NCI-H446 (cell line): ENCODE measurements at places on chromosomes 2 and 18.
A peak's percentile ranks its signal among the peaks of the same experiment; 100 is the strongest.

DNA sequence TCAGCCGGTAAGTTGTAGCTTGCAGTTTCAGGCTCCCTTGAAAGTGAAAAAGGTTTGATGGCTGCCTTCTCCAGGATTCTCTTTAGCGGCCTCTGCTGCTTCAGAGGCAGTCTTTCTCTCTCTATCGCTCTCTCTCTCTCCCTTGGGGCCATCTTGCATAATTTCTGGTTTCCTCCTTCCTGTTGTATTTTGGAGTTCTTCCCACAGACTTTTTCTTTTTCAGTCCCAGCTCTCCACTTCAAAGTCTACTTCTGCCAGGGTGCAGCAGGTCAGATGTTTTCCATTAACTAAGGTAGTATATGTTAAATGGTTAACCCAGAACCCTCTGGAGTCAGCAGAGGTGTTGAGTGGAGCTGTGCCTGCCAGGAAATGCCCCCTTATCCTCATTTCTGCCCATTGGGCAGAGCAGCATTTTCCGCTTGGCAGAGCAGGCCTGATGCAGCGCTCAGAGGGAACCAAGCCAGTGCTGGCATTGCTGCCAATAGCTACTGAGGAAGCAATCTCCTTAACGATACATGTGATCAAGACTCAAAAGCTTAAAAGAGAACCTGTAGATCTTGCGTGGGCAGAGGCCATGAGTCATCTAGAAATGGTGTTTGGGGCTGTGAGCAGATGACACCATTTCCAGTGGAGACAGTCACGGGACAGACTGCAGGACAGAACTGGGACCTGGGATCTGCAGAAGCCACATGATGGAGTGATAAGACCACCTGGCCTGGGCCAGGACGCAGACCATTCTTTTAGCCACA lies 20.8 kb downstream of the DBI start:
- peak; percentile 74 for DNase-seq

GRCh38 chr2:124269348-124269747 lies 244.3 kb downstream of the CNTNAP5 start:
- DNase-seq, result no peak

GRCh38 chr18:3062798-3063680 lies 50.1 kb upstream of the LPIN2 start:
- peak; percentile 16 for DNase-seq

GRCh38 chr2:72864500-72864899 lies 22.7 kb upstream of the SPR start:
- no peak for DNase-seq

DNA sequence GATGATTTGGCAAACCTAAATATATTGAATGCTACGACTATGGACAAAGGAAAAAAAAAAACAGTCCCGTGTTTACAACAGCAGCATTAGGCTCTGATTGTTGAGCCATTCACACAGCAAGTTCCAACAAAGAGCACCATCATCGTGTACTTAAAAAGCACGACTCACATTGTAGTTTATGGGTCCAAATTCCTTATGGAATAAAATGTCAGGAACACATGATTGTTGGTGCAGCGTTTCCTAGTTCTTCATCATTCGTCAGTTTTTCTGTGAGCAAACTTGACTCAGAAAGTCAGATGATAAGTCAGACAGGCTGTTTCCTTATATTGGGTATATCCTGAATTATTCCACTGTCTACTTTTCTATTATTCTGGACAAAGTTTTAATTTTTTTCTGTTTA lies 10.0 kb upstream of the KIDINS220 start:
- DNase-seq, result no peak

DNA sequence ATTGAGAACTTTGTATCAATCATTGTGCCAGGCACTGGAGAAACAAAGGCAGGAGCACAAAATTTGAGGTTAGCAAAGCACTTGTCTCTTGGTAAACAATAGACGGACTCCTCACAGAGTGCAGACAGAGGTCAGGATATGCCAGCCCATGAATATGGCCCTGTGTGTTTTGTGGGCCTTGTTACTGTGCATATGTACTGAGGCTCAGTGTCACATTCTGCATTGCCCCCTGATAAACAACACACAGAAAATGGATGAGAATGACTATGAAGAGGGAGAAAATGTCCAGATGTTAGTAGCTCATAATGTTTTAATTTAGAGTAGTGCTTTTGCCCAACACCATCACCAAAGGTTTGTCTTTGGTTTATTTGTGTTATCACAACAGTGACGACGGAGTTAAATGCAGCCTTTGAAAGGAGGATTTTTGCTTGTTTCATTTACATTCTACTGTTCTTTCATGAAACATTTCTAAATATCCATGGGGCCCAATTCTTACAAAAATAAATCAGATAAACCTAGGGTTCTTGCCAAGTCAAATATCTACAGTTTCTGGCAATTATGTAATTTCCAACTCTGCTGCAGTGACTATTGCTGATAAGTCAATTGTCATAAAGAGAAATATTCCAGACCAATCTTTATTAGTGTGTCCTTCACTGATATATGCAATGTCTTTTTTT lies 14.6 kb upstream of the NT5C1B start:
- no peak for DNase-seq

DNA sequence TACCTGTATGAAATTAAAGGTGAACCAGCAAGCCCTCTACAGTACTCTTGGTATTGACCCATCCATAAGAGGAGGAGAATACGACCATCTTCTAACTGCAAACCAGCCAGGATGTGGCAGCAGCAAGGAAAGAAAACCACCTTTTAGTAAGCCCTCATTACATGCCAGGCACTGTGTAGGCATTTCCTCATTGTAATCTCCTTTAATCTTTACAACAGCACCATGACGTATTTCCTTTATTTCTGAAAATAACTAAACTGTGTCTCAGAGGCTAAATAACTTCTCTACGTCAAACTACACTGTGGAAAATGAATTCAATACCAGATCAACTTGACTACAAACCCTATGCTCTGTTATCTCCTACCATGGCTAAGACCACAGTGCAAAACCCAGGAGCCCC lies 18.2 kb downstream of the WDR35 start:
- no peak for DNase-seq

DNA sequence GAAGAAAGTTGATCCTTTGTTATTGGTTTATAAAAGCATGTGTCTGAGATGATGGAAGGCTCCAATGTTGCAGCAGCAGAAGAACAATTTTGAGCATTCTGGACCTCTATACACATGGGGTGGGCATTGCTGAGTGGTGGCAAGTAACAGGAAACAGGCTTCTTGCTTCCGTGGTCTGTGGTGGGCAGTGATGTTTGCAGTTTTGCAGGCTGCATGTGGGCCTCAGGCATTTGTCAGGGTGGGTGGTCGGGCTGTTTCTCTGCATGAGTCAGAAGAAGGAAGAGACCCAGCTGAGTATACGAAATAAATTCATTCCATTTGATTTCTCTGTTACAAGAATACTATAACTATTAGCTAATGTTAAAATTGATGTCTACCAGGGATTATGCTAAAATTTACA lies 239.5 kb upstream of the COL3A1 start:
- no peak for DNase-seq

GRCh38 chr2:99572373-99573164 lies 82.8 kb upstream of the REV1 start:
- no peak for DNase-seq

DNA sequence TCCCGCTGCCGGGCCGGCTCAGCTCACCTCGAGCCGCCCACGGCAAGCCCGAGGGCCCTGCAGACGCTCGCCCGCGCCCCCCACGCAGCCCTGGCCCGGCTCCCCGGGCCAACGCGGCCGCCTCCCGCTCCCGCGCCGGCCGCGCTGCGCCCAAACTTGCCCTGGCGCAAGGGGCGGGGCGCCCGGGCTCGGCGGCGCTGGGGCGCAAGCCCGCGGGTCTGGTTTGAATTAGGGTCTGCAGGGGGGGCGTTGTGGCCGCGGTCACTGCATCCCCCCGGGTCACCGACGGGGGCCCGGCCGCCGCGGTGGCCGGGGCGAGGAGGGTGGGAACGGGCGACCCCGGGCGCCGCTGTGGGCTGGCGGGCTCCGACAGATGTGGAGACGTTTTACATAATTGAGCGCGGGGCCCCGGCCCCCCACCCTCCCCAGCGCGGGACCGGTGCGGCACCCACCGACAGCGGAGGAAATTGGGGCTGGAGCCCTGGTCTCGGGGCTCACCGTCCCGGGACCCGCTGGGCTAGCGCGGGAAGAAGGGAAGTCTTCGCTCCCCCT lies 690 bp downstream of the SDC1 start:
- DNase-seq, result no peak

- no peak for DNase-seq
Observed at GRCh38 chr2:164722616-164723338, 101.5 kb upstream of the GRB14 start.

- DNase-seq, result no peak
Observed at GRCh38 chr2:108833219-108833618, 46.6 kb downstream of the CCDC138 start.

DNA sequence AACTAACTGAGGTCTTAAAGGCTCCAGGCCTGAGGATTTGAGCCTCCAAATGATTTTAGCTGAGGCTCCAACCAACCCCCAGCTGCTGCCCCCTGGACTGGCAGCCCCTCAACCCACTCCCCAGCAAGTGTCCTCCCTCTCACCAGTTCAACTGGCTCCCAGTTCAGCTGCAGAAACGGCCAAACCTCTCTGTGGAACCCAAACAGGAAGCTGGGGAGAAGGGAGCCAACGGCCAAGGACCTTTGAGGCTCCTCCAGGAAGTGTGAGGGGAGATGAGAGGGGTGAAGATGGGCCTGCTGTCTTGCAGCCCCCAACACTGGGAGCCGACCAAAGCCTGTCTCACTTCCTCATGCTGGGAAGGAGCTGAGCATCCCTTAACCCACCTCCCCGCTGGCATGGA lies 24.9 kb downstream of the ZFP36L2 start:
- DNase-seq, result no peak

- DNase-seq, result no peak
Observed at GRCh38 chr2:138559641-138560040, 58.1 kb downstream of the SPOPL start.

- DNase-seq, result no peak
Observed at GRCh38 chr18:59265246-59265973, 7.8 kb downstream of the RAX start.

DNA sequence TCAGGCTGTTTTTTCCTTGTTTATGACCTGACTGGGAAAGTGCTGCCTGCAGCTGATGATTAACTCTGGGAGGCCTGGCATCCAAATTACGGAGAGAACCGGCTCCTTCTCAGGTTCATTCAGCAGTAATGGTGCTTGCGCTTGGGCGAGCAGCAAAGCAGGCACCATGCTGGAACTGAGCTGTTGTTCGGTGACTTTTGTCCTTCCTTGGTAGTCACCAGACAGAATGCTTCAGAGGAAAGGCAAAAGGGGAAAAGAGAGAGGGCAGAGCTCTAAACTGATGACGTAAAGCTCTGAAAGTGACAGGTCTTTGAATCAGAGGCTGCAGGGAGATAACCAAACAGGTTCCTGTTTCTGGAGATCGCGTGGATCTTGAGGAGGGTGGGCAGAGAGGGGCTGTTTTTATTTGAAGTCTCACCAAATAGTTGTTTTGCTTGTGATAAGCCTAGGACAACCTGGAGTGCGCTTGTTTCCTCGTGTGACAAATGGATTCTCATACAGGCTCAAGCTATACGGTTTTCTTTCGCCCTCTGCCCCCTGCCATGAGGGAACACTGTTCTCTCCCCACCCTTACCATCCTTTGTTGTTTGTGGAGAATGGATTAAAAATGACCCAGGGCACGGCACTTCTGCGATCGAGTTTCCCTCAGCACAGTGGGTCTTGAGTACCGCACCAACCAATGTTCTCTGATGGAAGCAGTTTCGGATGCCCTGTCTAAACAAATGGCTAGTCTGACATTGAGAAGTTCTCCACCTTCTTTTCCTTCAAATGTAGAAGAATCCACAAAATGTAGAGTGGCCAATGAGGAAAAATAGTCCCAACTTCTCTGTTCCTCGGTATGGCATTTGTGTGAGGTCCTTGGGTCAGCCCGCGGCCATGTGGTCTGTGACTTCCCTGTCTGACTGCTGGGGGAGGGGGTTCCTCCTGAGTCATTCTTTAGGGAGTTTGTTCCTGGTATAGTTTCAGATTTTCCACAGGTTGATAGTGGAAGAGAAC lies 1.3 kb downstream of the RASGRP3 start:
- no peak for DNase-seq

DNA sequence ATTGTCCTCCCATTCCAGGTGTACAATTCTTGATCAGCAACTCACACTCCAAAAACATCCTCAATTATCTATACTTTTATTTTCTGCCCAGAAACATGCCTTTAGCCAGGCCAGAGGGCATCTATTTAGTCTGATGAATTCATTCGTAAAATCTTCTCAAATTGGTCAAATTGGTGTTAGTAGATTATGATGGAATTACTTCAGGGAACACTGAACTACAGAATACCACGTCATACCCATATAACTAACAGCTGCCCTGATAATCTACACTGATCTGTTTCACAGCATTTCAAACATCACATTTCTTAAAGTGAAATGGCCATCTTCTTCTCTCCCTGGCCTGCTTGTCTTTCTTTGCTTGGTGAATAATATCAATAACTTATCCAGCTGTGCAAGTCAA lies 841.4 kb downstream of the CPS1 start:
- DNase-seq, result no peak

GRCh38 chr2:77977471-77978063 lies 455.4 kb upstream of the LRRTM4 start:
- DNase-seq, result no peak

DNA sequence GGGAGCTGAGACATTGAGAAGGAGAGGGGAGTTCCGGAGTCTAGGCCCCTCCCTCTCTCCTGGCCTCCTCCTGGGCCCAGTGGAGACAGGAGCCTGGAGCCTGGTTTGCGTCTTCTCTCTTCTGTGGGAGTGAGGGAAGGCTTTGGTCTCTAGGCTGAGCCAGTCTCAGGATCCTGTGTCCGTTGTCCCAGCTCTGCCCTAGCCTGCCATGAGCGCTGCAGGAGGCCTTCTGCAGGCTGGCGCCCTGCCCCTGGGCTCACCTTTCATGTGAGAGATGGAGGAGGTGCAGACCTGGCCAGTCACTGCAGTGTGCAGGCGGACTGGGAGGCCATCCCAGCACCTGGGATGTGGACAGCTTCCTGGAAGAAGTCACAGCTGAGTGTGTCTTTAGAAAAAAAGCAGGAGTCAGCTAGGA lies 8.7 kb downstream of the IMPA2 start:
- DNase-seq, result no peak

DNA sequence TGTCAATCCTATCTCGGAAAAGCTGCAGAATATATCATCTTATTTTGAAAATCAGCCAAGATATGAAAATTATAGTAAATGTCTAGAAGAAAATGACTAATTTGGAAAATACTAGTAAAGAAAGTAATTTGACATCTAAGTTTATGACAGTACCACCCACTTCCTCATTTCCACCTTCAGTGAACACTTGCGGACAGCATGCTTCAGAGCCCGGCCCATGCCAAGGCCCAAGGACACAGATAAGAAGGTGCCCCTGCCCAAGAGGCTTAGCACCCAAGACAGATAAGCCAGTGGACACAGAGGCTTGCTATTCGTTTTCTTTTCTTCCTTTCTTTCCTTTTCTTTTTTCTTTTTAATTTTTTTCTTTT lies 4.8 kb upstream of the KCNG2 start:
- no peak for DNase-seq
